NCI-H1417 (cell line): ENCODE measurements at places on chromosomes 12 and 14.

DNA sequence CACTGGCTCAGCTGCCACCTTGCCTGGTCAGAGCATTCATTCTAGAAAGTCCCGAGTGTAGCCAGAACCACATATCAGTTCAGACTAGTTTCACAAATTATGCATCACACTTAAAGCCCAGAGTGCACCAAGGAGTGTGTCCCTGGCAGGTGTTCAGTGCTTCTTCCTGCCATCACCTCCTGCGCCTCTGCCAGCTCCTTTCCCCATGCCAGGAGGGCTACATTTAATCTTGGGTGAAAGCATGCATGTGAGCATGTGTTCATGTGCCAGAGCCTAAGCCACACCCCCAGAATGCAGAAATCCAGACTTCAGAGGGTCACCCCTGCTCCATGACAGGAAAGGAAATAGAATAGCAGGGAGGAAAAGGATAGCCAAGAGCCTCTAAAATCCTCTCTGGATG, 381.6 kb downstream of the DPF3 start:
- no peak for DNase-seq

DNA sequence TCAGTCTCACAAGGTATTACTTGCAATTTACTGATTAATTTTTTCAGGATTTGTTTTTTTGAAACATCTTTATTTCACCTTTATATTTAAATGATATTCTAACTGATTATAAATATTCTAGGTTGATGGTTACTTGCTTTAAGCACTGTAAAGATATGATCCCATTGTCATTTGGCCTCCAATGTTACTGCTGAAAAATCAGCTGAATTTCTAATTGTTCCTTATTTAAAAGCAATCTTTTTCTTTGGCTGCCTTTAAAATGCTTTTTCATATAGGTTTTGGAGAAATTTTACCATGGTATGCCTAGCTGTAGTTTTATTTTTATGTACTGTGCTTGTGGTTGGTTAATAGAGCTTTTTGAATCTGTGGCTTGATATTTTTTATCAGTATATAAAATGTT, 275.6 kb upstream of the PPFIA2 start:
- no peak for DNase-seq

- no peak for DNase-seq
These were observed 6.0 kb downstream of the GLT1D1 start for GRCh38 chr12:128859311-128859710.

GRCh38 chr12:32671930-32672780, 6.9 kb upstream of the DNM1L start:
- DNase-seq = peak; percentile 41

DNA sequence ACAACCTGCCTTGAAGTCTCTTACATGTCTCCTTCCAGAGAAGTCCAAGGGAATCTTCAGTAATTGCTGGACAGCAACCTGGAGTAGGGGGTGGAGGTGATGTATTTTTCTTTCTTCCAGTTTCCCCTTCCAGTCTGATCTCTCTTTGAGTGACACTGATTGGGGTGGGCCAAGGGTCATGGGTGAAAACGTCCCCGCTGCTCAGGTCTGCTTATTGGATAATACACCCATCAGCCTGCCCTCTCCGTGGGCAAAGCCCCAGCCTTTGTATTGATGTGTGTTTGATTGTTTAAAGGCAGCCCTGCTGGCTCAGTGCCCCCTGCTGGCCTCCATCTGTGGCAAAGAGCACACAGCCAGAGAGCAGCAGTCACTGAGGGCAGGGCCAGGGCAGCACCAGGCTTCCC, 35.7 kb upstream of the ATP2A2 start:
- DNase-seq = no peak

DNA sequence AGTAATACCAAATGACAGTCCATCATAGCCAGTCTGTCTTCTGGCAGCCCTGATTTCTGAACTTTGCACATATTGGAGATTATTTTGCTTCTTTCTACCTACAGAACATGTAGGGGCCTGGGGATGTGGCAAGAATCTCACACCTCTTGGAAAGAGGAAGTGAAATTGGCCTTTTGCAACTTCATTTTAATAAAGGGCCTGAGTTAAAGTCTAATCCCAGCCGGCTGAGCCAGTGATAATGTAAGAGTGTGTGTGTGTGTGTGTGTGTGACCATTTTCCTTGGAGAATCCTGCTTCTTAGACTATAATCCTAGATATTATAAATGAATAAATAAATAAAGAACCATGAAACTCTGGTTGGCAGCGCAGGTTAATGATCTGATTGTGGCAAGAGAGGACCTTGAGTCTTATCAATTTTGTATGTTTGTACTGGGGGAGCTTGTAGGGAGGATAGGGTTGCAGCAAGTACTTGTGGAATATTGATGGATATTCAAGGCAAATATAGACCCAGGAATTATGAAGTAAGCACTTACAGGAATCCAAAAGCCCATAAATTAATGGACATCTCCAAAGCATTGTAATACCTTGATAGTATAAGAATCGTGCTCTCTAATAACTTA, 233.2 kb upstream of the AMIGO2 start:
- DNase-seq = no peak

- peak; percentile 60 for DNase-seq
These were observed 40.7 kb upstream of the MTERF2 start for GRCh38 chr12:107027636-107028053.

- no peak for DNase-seq
These were observed 184.6 kb upstream of the TMEM260 start for GRCh38 chr14:56394826-56395530.

GRCh38 chr14:104892531-104893434, 27.7 kb downstream of the CEP170B start:
- no peak for DNase-seq

- DNase-seq = no peak
These were observed 424.2 kb downstream of the BCL11B start for GRCh38 chr14:98847521-98848468.

GRCh38 chr12:57712701-57713100, 18.8 kb downstream of the OS9 start:
- no peak for DNase-seq

DNA sequence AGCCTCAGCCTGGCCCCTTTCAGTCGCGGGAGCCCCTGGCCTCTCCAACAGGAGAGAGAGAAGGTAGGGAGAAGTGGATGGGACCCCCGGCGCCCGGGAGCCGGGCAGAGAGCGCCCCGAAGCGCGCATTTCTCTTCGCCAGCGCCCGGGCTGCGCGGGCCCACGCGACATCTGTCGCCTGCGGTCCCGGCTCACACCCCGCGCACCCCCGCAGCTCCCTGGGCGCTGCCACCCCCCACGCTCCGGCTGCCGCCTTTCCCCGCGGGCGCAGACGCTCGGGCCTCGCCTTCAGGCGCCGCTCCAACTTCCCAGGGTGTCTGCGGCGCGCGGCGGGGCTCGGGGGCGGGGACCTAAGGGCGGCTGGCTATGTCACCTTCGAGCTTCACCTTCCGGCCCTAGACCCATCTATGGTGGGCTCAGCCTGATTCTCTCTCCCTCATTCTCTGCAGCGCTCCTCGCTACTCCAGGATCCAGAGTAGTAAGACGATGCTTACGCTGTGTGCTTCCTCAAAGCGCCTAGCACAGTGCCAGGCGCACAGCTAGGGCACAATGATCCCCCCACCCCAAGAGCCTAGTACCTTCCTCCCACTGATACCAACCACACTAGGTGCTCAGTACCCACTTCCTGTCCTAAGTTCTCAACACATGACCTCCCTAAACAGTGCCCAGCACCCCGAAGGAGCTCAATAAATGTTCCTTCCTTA, 1.6 kb downstream of the HRK start:
- peak; percentile 53 for DNase-seq

GRCh38 chr12:32379213-32379612, 20.1 kb upstream of the FGD4 start:
- DNase-seq = no peak

GRCh38 chr12:80681287-80681686, 26.1 kb upstream of the MYF6 start:
- DNase-seq = no peak
